ENCODE measurements at places on chromosomes 4 and X. TPM values are rescaled to one million over a fixed set of nuclear protein-coding genes. Genes with fewer than 3 reads are reported as not detected.
A peak's percentile ranks its signal among the peaks of the same experiment; 100 is the strongest.

The STK32B gene
- total RNA-seq = 0.28 TPM

DNA sequence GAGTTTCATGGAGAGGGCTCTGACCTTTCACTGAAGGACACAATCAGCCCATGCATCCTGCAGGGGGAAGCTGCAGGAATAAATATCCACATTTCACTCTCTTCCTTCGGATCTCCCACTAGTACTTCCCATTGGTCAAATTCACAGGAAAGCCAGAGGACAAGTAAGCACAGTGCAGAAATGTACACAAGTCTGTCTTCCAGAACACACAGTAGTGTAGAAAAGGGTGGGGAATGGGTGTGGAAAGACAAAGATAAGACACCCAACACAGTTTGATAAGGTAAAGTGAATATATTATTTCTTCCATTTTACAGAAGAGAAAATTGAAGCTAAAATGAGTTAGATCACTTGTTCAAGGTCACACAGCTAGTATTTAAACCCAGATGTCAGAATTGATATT lies 81.1 kb upstream of the PCDH19 start:
- no peak for DNase-seq

The IL2RG gene
- 2.3 TPM for total RNA-seq

- no peak for DNase-seq
Observed at GRCh38 chrX:19811807-19812604, 75.4 kb downstream of the SH3KBP1 start.

The ANK2 gene
- total RNA-seq = 294 TPM

DNA sequence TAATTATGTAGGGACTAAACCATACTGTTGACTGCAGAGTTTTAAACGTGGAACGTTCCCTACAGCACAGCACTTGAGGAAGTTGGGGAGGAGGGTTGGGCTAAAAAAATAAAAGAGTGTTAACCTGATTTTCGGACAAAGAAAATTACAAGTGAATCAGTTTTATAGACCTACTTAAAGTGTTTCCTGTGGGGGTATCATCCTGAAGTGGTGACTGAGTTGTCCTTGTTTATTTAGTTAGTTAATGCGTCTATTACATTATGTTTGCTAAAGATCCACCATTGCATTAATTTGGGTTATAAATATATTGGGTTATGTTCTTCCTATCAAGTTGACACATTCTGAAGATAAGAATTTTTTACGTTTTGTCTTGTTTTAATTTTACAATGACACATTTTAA lies 14.7 kb downstream of the UNC5C start:
- no peak for DNase-seq

DNA sequence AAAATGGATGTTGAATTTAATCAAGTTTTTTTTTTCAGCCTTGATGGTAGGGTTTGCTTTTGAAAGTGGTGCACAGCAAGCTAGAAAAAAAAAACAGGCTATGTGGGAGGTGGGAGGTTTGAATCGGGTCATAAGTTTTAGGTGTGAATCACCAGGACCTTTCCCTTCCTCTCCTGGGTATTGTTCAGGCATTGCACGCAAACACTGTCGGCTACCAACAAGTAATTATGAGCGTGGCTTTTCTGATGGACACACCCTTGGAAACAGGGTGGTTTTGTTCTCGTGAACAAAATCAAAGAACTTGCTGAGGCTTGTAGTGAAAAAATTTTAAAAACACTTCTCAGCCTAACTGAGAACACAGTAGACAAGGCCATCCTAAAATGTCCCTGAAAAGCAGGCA lies 18.1 kb downstream of the PIR start:
- DNase-seq = no peak

DNA sequence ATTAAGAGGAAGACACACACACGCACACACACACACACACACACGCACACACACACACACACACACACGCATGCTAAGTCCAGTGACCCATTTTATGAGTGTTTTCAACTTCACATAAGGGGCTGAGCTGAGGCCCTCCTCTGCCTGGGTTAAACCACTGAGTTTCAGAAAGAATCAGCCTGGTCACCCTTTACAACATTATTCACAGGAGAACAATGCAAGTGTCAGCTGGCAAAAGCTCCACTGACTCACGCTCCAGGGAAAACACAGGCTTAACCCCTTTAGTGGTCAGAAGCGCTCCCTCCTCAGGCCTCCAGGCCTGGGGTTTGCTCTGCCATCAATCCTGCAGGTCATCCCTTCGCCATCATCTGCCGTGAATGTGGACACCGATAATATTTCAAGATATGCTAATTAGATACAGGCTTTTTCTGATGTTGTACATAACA lies 46.9 kb downstream of the ACOX3 start:
- peak; percentile 74 for DNase-seq

DNA sequence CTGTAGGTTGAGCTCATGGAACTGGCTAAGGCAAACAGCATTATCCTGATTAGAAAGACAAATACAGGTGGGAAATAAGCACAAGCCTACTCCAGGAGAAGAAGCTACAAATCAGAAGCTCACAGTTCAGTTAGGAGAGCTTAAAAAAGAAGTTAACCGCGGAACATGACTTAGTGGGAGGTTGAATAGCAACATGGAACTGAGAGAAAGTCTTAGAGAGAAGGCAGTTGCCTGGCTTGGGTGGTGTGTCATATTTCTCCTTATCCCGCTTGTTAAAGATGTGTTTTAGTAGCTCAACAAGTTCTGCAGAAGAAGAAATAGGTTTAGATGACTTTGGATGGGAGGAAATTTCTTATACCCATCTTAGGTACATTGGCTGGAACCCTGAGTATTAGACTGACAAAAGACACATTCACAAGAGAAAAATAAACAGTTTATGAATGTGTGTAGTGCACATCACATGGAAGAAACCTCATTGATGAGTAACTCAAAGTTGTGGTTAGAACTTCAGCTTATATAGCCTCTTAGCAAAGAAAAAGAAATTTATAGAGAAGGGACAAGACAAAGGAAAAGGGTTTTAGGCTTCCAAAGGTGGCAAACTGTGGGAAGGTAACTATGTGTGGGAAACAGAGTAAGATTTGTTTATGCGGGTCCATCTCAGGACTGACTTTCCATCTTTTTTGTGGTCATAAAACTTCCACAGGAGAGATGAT lies 37.4 kb upstream of the RXFP1 start:
- DNase-seq = no peak

The FGFBP1 gene
- not detected for total RNA-seq

- DNase-seq = no peak
Observed at GRCh38 chr4:121555315-121556107, 141.3 kb downstream of the ANXA5 start.

DNA sequence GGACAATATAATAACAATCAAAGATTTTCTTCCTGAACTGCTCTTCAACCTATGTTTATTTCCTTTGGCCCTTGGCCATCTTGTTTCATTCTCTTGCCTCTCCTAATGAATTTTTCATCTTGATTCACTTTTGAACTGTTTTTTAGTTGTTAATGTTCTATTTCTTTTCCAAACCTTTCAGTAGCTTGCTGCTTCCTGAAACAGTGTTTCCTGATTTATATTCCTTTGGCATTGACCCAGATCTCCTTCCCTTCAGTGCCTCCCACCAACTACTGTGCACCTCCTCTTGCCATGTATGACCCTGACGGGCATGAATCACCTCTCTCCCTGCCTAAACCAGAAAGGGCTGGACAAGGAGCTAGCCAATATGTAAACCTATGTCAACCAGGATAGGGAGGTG lies 25.6 kb upstream of the SPP1 start:
- no peak for DNase-seq

DNA sequence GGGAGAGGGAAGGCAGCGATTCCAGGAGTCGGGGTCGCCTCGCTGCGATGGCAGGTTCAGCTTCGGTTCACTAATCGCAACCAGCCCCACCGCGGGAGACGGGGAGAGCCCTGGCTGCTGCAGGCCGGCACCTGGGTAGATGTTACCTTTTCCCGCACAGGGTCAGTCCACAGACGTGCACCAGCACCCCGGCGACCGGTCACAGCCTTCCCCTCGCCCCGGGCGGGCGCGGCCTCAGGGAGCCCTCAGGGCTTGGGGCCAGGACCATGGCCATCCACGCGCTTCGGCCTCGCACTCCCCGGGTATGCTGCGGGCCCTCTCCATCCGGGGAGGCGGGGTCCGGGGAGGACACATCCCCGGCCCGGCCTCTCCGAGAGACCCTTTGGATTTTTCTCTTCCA lies 26.1 kb upstream of the EXOC1L start:
- no peak for DNase-seq

- DNase-seq = no peak
Observed at GRCh38 chr4:119748853-119749252, 120.2 kb upstream of the PDE5A start.

GRCh38 chr4:100288811-100289529 lies 98.7 kb upstream of the DDIT4L start:
- DNase-seq = no peak

DNA sequence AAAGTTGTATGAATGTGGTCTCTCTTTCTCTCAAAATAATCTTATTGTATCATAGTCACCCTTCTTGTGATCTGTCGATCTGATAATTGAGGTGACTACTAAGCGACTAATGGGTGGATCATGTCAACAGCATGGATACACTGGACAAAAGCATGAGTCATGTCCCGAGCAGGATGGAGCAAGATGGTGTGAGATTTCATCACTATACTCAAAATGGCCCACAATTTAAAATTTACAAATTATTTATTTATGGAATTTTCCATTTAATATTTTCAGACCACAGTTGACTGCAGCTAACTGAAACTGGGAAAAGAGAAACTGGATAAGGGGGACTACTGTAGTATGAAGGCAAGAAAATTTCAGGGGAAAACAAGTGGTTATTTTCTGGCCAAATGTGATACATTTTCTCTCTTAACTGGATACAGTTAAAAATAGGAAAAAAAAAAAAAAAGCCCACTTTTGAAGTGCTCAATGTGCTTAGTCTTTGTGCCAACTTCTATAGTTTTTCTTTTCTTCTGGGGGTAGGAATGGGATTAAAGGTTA lies 25.3 kb downstream of the FAM241A start:
- no peak for DNase-seq

GRCh38 chr4:6962211-6963041 lies 52.8 kb downstream of the TBC1D14 start:
- no peak for DNase-seq

The ARX gene
- not detected for total RNA-seq

The XPNPEP2 gene
- total RNA-seq = 0.18 TPM

DNA sequence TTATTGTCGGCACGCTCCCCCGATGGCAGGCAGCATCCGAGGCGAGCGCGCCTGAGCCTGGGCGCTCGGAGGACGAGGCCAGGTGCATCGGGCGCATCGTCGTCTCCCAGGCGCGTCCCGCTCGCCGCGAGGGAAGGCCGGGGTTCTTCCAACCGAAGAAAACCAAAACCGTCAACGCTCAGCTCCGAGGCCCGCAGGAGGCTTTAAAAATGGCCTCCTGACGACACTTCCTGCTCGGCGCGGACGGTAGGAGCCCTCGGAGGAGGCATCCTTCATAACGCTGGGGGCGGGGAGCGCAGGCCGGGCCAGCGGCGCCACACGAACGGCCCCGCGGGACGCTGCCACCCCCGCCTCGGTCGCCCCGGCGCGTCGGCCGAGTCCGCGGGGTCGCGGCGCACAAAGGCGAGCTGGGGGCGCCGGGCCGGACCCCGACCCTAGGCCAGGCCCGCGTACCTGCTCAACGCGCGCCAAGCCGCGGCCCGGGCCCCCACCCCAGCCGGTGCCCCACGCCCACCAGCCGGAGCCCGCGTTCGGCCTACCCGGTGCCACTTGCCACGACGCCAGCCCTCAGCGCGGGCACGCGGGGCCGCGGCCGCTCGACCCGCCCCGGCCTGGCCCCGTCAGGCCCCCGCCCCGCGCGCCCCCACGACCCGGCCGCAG lies 501 bp downstream of the ZNF518B start:
- peak; percentile 59 for DNase-seq

DNA sequence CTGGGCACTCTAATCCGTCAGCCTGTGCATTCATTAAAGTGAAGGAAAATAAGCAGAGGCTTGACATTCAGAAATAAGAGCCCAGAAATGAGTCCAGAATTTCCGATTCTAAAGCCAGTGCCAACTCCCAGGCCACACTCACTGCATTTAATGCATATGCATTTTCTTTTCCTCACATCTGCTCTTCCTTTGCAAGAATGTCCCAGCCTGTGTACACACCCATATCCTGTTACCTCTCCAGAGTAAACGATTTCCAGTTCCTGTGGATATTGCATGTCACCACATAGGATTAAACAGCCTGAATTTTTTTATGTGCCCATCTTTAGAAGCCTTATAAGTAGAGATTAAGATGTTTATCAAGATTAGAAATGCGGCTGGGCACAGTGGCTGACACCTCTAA lies 27.5 kb downstream of the ARX start:
- DNase-seq = no peak

DNA sequence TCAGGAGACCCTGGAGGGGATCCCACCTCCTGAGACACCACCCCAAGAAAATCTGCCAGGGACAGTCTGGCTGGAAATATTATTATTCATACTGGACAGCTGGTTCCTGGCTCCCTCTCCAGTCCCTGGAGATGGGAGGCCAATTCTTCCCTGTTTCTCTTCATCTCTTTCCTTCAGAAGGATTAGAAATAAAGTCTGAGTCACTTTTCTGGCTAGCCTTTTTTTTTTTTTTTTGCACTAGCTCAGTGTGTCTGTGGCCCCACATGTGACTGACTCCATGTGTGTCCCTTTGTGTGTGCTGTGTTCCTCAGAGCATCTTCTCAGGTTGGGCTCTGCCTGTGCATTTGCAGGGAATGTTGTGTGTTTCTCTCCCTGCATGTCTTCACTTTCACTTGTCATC lies 1.8 kb upstream of the FRMPD3 start:
- DNase-seq = no peak

The LNX1 gene
- total RNA-seq = 2.6 TPM

- no peak for DNase-seq
Observed at GRCh38 chr4:122814426-122814825, 12.2 kb upstream of the FGF2 start.

DNA sequence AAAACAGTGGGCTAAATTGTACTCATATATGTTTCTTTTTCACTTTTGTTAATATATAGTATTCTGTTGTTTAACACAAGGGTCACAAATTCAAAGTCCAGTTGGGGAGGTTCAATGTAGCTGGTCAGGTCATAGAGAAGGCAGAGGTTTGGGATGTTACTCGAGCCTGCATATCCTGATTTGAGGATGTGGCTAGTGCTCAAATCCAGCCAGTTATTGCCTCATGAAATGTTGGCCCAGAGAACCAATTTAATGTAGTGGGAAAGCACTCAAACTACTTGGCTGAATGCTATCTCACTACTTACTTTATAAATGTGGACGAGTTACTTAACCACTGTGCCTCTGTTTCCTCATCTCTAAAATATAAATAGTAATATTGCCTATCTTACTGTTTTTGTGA lies 12.5 kb downstream of the USO1 start:
- no peak for DNase-seq

The SUPT20HL2 gene
- not detected for total RNA-seq

- no peak for DNase-seq
Observed at GRCh38 chr4:168674077-168674747, 177.4 kb downstream of the PALLD start.

The GYPA gene
- total RNA-seq = not detected

The GPR173 gene
- total RNA-seq = 1.5 TPM

The GLRB gene
- total RNA-seq = 15.8 TPM

DNA sequence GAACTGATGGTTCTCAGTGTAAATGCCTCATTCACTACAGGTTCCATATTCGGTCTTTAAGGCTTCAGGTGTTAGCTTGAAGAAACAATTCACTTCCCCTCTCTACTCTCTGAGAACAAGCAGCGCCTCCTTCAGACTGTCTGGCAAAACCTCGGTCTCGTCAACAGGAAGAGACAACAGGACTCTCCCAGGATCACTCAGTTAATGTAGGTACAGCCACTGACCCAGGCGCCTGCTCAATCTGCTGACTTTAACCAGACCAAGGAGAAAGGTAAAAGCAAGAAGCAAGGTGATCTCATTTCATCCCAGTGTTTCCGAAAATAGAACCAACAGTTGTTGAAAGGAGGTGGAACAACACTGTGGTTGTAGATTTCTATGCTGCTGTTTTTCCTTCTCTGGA lies 102.2 kb downstream of the SLC2A9 start:
- no peak for DNase-seq

The MAGEA1 gene
- not detected for total RNA-seq
